ENCODE measurements at places on chromosomes 13 and 19.

- DNase-seq: no peak
Observed at GRCh38 chr19:29796173-29796573, 15.6 kb upstream of the CCNE1 start.

GRCh38 chr13:51552027-51552426, 32.2 kb upstream of the WDFY2 start:
- DNase-seq: no peak

DNA sequence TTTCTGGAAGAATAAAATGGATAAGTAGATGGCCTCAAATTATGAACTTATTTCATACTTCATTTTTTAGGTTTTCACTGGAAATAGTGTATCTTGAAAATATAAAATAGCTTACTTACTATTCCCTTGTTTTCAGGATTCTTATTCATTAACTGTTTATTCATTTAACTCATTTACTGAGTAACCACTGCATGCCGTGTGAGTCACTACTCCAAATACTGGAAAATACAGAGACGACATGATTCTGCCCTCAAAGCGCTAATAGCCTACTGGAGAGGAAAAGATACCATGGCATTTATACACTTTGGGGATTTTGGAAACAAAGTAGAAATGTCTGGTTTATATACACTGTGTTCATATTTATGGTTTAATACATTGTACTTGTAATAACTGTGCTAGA, 270.9 kb downstream of the DACH1 start:
- no peak for DNase-seq

DNA sequence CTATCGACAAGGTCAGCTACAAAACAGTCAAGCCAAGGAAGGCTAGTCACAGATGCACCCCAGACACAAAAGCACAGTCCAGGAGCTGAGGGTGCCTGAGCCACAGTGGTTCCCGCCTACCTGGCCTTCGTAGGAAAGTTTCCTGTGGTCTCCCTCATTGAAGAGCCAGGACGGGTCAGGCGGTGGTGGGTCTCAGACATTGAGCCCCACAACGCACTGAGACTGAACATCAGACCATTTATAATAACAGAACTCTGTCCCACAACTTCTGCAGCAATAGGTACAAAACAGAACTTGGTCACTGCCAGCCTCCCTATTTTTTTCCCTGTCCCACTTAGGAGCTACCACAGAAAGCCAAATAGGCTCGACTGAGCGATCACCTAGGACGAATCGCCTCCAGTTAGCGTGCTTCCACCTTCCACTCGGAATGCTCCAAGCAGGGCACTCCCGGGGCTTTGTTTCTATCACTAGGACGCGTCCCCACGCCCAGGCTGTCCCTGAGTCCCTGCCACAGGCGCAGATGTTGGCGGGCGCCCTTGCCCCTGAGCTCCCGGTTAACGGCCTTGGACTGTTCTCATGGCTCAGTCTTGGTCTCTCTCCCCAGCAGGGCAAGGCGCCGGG, 640 bp upstream of the ZNF544 start:
- no peak for DNase-seq

GRCh38 chr19:50922317-50922853, 11.2 kb upstream of the KLK4 start:
- DNase-seq: peak; percentile 48

DNA sequence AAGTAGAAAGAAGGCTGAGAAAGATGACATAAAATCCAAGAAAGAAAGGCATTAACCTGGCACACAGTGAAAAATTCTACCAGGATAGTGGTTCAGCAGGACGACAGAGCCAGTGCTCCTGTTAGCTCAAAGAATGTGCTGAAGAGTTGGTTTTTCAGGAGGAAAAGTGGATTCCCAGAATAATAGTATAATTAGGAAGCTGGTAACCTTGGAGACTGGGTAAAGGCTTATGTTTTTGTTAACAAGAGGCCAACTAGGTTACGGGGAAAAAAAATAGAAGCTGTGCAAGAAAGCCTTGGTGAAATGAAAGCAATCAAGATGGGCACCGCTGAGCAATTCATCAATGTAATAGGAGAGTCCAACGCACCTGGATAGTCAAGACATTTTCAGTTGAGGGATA, 54.7 kb downstream of the SLC15A1 start:
- DNase-seq: no peak

DNA sequence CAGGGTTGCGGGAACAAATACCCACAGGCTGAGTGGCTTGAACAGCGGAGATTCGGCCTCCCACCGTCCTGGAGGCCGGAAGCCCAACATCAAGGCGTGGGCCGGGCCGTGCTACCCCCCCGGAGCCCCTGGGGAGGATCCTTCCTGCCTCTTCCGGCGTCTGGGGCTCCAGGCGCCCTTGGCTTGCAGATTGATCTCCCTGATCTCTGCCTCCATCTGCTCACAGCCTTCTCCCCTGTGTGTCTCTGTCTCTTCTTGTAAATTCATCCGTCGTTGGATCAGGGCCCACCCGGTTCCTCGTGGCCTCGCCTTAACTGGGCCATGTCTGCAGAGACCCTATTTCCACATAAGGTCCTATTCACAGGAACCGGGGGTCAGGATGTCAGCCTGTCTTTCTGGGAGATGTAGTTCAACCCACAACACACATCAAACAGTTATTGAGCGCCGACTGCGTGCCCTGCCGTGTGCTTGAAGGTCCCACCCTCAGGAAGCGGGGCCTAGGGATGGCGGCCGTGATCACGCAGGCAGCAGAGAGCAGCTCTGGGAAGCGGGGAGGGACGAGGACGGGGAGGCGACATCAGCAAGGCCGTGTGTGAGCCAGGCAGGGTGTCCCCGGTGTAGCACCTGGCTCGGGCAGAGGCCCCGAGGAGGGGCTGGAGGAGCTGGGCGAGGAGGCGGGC, 21.3 kb downstream of the HCN2 start:
- DNase-seq: no peak

DNA sequence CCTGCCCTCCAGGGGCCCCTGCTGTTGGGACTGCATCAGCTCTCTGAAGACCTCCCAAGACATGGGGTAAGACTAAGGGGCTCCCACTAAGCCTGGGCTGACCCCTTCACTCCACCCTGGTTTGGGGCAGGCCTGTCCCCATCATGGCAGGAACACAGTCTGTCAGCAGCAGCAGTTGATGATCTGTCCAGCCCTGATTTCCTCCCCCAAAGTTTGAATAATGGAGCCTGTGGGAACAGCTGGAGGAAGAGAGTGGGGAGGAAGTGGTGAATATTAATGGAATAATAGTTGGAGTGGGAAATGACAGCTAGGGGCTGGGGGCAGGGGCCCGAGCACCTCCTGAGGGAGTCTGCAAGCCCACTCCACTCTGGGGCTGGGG, 1.3 kb upstream of the B3GNT8 start:
- DNase-seq: no peak

- DNase-seq: no peak
Observed at GRCh38 chr13:113155201-113155600, 3.2 kb upstream of the PROZ start.

DNA sequence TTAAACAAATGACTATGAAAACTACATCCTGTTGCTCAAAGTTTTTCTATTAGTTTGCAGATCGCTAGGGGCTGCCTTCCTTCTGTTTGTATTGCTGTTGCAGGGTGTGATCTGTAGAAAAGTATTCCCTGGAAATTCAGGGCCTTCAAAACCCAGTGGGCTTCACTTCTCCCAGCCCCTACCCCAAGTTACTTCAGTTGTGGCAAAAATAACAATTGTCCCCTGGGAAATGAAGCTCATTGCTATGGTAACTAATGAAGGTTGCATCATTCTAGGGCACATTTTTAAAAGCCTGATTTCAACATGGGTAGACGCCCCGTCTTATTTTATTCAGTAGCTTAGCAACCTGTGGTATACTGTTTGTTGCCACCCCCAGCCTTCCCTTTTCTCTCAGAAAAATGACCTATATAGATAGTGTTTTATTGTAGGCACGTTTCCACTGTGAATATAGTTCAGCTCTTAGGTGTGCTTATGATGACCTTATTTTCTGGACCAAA, 60.9 kb downstream of the WDFY2 start:
- DNase-seq: no peak

- DNase-seq: no peak
Observed at GRCh38 chr13:30739761-30740642, 4.7 kb downstream of the ALOX5AP start.

GRCh38 chr19:40585982-40586422, 9.3 kb downstream of the SHKBP1 start:
- no peak for DNase-seq

DNA sequence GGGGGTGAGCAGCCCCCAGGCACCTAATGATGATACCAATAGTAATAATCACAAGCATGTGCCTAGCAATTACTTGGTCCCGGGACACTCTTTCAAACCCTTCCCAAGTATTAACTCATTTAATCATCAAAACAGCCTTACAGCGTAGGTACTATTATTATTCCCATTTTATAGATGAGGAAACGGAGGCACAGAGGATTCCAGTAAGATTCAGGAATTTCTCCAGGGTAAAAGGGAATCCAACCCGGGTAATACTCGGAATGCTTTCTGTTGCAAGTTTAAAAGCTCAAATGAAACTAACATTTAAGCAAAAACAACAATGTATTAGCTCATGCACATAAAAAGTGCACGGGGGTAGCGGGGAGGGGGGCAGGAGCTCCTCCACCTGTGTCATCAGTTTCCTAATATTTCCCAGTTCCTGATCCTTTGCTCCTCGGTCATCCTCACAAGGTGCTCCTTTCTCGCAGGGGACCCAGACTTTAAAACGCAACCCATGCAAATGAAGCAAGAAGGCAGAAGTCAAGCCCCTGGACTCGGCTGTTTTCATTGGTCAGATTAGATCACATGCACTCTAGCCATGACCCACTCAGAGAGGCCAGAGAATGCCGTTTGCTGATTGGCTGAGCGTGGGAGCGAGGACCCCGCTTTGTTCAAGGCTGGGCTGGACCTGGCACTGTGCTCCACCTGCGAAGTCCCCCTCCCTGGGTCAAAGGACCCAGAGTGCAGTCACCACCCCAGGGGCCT, 38.3 kb upstream of the C19orf12 start:
- no peak for DNase-seq

GRCh38 chr13:43357564-43357963, 334.2 kb downstream of the DNAJC15 start:
- no peak for DNase-seq

- DNase-seq: no peak
Observed at GRCh38 chr19:12543855-12544254, 7.4 kb downstream of the ZNF564 start.

- no peak for DNase-seq
Observed at GRCh38 chr13:33550885-33551284, 265.3 kb upstream of the STARD13 start.

DNA sequence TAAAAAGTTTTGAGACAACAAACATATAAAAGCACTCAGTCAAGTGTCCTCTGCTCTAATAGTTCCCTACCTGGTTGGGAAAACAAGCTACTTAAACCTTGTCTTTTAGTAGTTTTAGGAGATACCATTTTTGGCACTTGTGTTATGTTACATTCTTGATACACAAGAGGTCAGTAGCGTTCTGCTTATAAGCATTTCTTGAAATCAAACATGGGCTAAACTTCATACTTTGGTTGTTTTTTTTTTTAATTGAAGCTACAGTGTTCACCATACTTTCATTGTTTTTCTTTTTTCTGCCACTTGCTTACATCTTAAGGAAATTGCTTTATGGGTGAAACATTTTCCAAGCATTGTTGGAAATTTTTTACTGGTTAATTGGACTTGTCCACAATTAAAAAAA, 12.9 kb downstream of the NHLRC3 start:
- peak; percentile 48 for DNase-seq

DNA sequence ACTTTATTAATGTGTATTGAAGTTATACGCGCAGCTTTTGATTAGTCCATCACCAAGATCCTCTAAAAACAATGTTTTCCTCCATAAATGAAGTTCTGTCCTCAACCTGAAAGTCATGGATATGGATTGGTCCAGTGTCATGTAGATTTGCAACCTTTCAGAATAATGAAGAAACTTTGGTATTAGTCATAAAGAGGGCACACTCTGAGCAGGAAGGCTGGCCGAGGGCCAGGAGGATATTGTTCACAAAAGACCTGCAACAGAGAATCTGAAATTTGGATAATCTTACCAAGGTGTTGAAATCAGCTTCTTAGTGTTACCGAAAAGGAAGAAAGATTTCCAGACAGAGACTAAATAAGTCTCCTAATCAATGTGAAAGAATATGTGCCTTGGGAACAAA, 20.7 kb downstream of the CLDN10 start:
- no peak for DNase-seq

GRCh38 chr19:44644402-44645016, 799 bp downstream of the PVR start:
- peak; percentile 6 for DNase-seq

DNA sequence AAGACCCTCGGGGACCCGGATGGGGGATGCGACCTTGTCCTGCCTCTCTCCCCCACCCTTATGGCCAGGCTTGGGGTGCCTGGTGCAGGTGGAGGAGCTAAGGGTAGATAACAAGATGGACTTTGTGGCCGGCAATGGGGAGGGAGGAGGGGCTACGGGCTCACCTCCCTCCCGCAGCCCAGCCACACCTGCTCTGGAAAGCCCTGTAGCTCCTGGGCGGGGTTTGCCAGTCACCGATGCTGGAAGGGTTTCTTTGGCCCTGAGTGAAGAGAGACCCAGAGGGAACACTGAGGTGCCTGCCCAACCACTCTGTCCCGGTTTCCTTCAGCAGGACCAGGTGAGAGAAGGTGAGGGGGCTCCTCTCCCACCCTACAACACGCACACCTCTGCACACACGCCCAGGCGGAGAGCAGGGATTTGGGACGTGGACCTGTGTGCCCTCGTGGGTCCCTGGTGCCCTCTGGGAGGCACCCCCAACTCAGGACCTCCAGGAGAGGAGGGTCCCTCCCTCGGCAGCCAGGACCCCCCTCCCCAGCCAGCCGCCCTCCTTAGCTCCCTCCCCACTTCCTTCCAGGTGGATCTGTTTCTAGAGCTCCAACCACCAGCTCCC, at the start of gene FUT2:
Gene FUT2, plus strand, starts transcription at position 229 of the 610 bp plus-strand sequence. CDS start 6,986 bp downstream, outside the sequence.
- DNase-seq: no peak
